ENCODE measurements at places on chromosomes 2 and 18. TPM values are rescaled to one million over a fixed set of nuclear protein-coding genes. Genes with fewer than 3 reads are reported as not detected.

The INHBB gene
- 0.28 TPM for total RNA-seq

The UGT1A4 gene
- not detected for total RNA-seq

The TDRD15 gene
- not detected for total RNA-seq

The ABCG8 gene
- total RNA-seq: not detected

The CCBE1 gene
- 93.9 TPM for total RNA-seq

The MC4R gene
- total RNA-seq: 0.28 TPM

The KCNG3 gene
- under 0.01 TPM for total RNA-seq

GRCh38 chr18:4755848-4756247 lies 300.7 kb upstream of the DLGAP1 start:
- H3K27me3 ChIP-seq: no peaks in the 10 kb centered on the region
- no peaks in the 10 kb centered on the region for H3K36me3 ChIP-seq
- DNase-seq: no peak
- no peak overlapping the region for H3K27ac ChIP-seq
- no peak overlapping the region for H3K4me3 ChIP-seq
- H3K4me1 ChIP-seq: no peaks in the 10 kb centered on the region

- H3K4me1 ChIP-seq: no peaks in the 10 kb centered on the region
- no peaks in the 10 kb centered on the region for H3K36me3 ChIP-seq
- H3K27me3 ChIP-seq: no peaks in the 10 kb centered on the region
- DNase-seq: no peak
- H3K27ac ChIP-seq: no peak overlapping the region
Observed at GRCh38 chr2:194004590-194005206, 1652.3 kb upstream of the SLC39A10 start.

GRCh38 chr2:359047-359446 lies 71.2 kb upstream of the ALKAL2 start:
- no peak for DNase-seq
- H3K27me3 ChIP-seq: no peaks in the 10 kb centered on the region
- H3K36me3 ChIP-seq: no peaks in the 10 kb centered on the region
- H3K4me1 ChIP-seq: no peaks in the 10 kb centered on the region
- no peak overlapping the region for H3K27ac ChIP-seq

DNA sequence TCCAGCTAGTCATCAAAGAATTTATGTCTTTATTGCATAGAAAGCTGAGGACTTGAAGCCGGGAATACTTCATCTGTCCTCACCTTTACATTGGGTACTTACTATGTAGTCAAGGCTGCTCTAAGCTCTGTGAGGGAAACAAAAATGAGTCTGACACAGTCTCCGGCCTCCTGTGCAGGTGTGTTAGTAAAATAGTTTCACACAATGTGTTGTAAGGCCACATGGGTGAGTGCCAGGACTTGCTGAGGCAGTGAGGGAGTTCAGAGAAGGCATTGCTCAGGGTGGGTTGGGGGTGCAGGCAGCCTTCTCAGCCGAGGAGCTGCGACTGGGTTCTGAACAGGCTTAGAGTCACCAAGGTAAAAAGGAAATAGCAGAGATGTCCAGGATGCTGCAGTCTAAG lies 54.5 kb upstream of the SMAD2 start:
- no peaks in the 10 kb centered on the region for H3K4me1 ChIP-seq
- no peak overlapping the region for H3K27ac ChIP-seq
- H3K4me3 ChIP-seq: no peak overlapping the region
- H3K36me3 ChIP-seq: no peaks in the 10 kb centered on the region
- DNase-seq: no peak

GRCh38 chr2:43266711-43267111 lies 40.3 kb upstream of the ZFP36L2 start:
- H3K27ac ChIP-seq: no peak overlapping the region
- H3K4me1 ChIP-seq: peaks cover 24% of the 10 kb centered on the region
- peaks cover 2% of the 10 kb centered on the region for H3K36me3 ChIP-seq
- no peak overlapping the region for H3K4me3 ChIP-seq
- no peaks in the 10 kb centered on the region for H3K27me3 ChIP-seq
- DNase-seq: peak; percentile 33

DNA sequence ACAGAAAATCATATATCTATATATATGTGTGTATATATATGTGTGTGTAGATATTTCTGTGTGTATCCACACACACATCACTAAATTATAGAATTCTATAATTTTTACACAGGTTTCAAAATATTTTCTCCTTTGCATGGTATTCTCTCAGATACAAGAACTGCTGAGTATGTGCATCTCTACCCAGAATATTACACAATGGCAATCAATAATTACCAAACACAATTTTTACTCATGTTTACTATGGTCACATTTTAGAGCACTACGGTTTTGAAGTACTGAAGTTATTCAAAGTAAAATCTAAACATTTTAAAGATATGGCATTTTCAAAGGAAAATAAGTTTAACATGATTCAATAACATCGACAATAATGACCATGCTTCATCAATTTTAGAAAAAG lies 258.5 kb downstream of the PAX3 start:
- H3K4me1 ChIP-seq: no peaks in the 10 kb centered on the region
- no peaks in the 10 kb centered on the region for H3K27me3 ChIP-seq
- H3K27ac ChIP-seq: no peak overlapping the region
- no peak overlapping the region for H3K4me3 ChIP-seq
- DNase-seq: no peak
- no peaks in the 10 kb centered on the region for H3K36me3 ChIP-seq

GRCh38 chr18:59660786-59661743 lies 36.2 kb downstream of the CCBE1 start:
- peaks cover 28% of the 10 kb centered on the region for H3K4me1 ChIP-seq
- no peak overlapping the region for H3K4me3 ChIP-seq
- peak; percentile 69 for DNase-seq
- no peaks in the 10 kb centered on the region for H3K36me3 ChIP-seq
- H3K27me3 ChIP-seq: no peaks in the 10 kb centered on the region
- no peak overlapping the region for H3K27ac ChIP-seq

DNA sequence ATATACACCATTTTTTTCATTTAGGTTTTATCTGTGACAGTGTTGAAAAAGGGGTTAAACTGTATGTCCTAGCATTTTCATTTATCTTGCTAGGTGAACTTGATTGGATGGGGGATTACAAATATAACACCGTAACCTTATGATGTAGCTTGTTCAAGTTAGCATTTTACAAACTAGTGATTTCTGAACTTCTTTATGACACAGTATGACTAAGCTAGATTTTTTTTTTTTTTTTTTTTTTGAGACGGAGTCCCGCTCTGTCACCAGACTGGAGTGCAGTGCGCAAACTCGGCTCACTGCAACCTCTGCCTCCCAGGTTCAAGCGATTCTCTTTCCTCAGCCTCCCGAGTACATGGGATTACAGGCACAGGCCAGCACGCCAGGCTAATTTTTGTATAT lies 47.1 kb downstream of the KCMF1 start:
- no peak overlapping the region for H3K27ac ChIP-seq
- H3K4me1 ChIP-seq: peaks cover 19% of the 10 kb centered on the region
- peaks cover 4% of the 10 kb centered on the region for H3K36me3 ChIP-seq

DNA sequence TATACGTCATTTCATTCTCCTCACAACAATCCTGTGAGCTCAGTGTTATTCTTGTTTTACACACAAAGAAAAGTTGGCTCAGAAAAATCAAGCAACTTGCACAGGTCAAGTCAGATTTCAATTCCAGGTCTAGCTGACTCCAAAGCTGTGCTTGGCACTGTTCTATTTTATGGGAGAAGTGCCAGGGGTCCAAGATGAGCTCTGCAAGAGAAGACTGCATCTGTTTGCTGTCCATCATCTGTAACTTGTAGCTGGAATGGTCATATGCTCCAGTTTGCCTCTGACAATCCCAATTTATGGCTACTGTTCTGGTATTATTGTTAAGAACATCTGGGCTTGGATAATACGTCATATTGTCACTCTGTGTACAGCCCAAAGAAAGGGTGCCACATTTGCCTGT lies 28.9 kb downstream of the KCNF1 start:
- peaks cover 10% of the 10 kb centered on the region for H3K4me1 ChIP-seq
- H3K27me3 ChIP-seq: no peaks in the 10 kb centered on the region
- H3K27ac ChIP-seq: no peak overlapping the region

- 0 out of 2 replicates have a peak, but pooled peaks cover 2% of the 10 kb centered on the region for H3K4me1 ChIP-seq
- H3K4me3 ChIP-seq: no peak overlapping the region
- H3K27ac ChIP-seq: no peak overlapping the region
- peaks cover 30% of the 10 kb centered on the region for H3K36me3 ChIP-seq
Observed at GRCh38 chr18:45889419-45890064, 64.1 kb downstream of the SIGLEC15 start.

DNA sequence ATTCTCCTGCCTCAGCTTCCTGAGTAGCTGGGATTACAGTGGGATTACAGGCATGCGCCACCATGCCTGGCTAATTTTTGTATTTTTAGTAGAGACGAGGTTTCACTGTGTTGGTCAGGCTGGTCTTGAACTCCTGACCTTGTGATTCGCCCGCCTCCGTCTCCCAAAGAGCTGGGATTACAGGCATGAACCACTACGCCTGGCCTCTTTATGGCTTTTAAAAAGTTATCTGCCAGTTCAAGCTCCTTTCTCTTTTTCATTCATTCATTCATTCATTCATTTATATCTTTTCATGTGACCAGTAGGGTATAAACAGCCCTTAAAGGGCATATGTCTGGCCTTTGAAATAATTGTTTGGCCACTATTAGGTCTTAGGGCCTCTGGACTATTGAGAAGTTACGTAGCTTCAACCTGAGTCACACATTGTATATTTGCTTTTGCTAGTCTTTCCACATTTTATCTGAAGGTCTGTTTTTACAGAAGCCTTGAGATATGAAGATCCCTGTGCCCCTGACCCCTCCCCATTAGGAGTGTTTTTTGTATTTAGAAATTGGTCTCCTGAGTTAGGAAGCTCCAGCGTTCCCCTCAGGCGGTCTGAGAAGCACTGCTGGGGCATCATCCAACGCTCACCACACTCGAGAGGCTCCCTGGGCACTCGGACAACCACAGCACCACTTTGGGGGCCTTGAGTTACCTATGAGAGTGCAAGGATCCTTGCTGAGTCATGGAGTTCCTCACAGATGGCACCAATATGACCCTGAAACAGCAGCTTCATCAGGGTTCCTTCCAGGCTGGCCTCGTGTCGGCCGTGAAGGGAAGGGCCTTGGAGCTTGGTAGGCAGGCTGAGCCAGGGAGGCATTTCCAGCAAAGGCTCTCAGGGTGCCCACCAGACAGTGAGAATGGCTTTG lies 21.8 kb downstream of the FZD5 start:
- H3K4me1 ChIP-seq: peaks cover 12% of the 10 kb centered on the region
- peak overlapping the region; percentile 58 for H3K27ac ChIP-seq
- no peak overlapping the region for H3K4me3 ChIP-seq
- H3K27me3 ChIP-seq: no peaks in the 10 kb centered on the region
- peak; percentile 84 for DNase-seq
- H3K36me3 ChIP-seq: no peaks in the 10 kb centered on the region

GRCh38 chr2:62705859-62706720 lies 577 bp downstream of the EHBP1 start:
- peak overlapping the region; percentile 70 for H3K27ac ChIP-seq
- H3K36me3 ChIP-seq: peaks cover 2% of the 10 kb centered on the region

DNA sequence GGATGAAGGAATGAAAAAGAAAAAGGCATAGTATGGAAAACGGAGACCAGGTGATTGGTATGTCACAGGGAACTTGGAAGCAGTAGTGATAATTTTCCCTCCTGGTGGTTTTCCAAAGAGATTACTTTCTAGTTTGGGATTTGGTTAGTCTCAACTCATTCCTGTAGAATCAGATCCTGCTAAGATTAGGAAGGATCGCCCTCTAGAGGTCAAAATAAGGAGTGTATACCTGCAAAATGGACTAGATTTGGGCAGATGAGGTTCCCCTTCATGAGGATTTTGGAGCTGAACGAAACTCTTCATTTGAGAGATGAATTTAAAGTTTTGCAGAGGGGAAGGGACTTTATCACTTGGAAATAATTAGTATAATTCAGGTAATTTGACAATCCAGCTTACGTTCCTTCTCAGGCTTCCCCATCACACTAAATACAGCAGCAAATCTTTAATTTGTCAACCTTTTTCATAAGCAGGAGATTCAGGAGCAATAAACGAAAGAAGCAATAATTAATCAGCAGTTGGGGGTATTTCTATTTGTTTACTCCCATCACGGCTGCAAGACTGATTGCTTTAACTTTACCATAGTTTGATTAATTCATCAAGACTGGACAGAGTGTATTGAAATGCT lies 65.2 kb downstream of the CCDC195 start:
- H3K36me3 ChIP-seq: no peaks in the 10 kb centered on the region
- peak; percentile 56 for DNase-seq
- no peak overlapping the region for H3K4me3 ChIP-seq
- H3K4me1 ChIP-seq: no peaks in the 10 kb centered on the region
- H3K27me3 ChIP-seq: no peaks in the 10 kb centered on the region
- no peak overlapping the region for H3K27ac ChIP-seq

DNA sequence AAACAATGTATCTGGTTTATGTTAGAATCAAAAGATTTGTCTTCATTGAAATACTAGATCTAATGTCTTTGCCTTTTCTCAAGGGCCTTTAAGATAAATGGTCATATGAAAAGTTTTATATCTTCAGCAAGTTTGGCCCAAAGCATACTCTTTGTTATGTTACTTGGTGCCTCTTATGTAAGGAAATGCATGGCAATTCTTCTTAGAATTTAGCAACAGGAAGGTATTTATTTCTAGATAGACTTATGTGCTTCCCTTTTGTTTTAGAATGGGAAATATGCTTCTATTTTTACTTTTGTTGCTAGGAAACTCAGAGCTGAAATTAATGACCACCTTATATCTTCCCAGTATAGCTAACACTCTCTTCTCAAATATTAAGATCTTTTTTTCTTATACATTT lies 117.4 kb upstream of the DLX2 start:
- H3K27ac ChIP-seq: no peak overlapping the region
- H3K27me3 ChIP-seq: no peaks in the 10 kb centered on the region
- H3K36me3 ChIP-seq: no peaks in the 10 kb centered on the region
- no peak for DNase-seq
- no peak overlapping the region for H3K4me3 ChIP-seq
- H3K4me1 ChIP-seq: peaks cover 4% of the 10 kb centered on the region

- H3K4me3 ChIP-seq: no peak overlapping the region
- no peak overlapping the region for H3K27ac ChIP-seq
- H3K27me3 ChIP-seq: no peaks in the 10 kb centered on the region
- DNase-seq: no peak
Observed at GRCh38 chr2:238010572-238010971, 43.8 kb downstream of the UBE2F start.

GRCh38 chr2:164711766-164712138 lies 90.5 kb upstream of the GRB14 start:
- H3K4me3 ChIP-seq: no peak overlapping the region
- H3K27me3 ChIP-seq: no peaks in the 10 kb centered on the region
- DNase-seq: no peak
- H3K4me1 ChIP-seq: no peaks in the 10 kb centered on the region
- no peaks in the 10 kb centered on the region for H3K36me3 ChIP-seq

GRCh38 chr2:111166115-111166514 lies 45.4 kb downstream of the BCL2L11 start:
- DNase-seq: no peak
- no peak overlapping the region for H3K27ac ChIP-seq
- H3K27me3 ChIP-seq: peaks cover 6% of the 10 kb centered on the region
- H3K36me3 ChIP-seq: peaks cover 23% of the 10 kb centered on the region

GRCh38 chr2:112606547-112606946 lies 22.1 kb downstream of the CHCHD5 start:
- no peak overlapping the region for H3K27ac ChIP-seq
- H3K36me3 ChIP-seq: no peaks in the 10 kb centered on the region
- DNase-seq: peak; percentile 41
- no peaks in the 10 kb centered on the region for H3K27me3 ChIP-seq
